ENCODE measurements at places on chromosomes 11 and 22.

DNA sequence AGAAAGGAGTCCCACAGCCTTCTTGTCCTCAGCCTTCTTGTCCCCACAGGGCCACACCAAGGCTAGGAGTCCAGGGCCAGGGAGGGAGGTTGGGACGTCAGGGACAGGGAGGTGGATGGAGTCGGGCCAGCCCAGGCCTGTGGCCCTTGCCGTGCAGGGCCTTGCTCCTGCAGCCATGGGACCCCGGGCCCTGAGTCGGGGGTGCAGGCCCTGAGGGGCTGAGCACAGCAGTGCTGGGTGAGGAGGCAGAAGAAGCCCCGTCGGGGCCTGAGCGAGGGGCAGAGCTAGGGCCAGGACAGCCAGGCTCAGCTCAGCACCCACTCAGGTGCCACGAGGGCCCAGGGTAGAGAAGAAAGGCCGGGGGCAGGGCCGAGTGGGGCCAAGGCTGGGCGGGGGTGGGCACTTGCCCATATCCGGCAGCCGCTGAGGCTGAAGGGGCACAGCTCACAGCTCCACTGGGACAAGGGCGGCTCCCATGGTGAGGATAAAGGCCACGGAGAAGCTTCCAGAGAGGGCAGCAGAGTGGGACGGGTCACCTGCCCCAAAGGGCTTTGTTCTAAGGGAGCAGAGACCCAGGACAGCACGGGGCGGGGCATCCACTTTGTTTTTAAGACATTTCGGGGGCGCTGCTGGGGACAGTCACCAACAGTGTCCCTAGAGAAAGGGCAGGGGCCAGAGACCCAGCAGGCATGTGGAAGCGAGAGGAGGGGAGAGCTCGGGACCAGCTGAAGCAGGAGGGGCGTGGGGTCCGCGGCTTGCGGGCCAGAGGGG is 3.6 kb downstream of the MLC1 start:
- DNase-seq, result no peak

DNA sequence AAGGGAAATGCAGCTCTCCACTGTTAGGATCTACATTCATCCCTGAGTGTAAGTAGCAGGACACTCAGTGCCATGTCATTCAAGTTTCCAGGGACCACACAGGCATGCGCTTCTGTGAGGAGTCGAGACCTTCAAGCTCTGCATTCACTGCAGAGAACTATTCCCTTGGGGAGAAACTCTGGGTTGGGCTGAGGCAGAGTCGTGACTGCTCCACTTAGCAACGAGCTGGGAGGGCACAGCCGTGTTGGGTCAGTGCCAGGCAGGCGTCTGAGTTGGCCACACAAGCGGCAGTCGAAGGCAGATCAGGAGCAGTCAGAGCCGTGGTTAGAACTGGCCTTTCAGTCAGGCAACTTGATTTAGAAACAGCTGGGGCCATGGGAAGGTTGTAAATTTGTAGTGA is 14.7 kb downstream of the MPEG1 start:
- DNase-seq, result peak; percentile 43

DNA sequence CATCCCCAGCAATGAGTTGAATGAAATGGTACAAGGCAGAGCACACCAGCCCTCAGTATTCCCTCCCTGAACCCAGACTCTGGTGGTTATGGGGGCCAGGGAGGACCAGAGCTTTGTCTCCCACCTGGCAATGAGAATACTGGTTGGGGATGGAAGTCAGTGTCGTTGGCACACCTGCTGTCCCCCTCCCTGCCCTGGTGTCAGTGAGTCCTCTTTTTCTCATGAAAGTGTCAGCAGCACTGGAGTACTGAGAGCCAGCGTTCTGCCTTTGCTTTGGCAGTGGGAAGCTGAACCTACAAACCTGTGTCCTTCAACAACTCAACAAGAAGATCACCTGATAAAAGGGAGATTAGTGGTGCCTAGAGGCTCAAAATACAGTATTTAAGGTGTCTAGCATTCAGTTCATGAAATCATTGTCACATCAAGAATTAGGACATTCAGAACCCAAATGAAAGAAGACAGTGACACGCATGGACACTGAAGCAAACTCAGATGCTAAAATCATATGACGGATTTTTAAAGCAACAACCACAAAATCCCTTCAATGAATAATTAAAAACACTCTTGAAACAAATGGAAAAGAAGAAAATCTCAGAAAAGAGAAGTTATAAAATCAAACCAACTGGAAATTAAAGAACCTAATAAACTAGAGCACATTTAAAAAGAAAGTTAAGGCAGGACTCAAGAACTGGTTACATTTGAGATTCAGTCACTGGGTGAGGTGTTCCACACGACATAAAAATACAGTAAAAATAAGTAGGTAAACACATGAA is 77.5 kb upstream of the VPREB1 start:
- no peak for DNase-seq

DNA sequence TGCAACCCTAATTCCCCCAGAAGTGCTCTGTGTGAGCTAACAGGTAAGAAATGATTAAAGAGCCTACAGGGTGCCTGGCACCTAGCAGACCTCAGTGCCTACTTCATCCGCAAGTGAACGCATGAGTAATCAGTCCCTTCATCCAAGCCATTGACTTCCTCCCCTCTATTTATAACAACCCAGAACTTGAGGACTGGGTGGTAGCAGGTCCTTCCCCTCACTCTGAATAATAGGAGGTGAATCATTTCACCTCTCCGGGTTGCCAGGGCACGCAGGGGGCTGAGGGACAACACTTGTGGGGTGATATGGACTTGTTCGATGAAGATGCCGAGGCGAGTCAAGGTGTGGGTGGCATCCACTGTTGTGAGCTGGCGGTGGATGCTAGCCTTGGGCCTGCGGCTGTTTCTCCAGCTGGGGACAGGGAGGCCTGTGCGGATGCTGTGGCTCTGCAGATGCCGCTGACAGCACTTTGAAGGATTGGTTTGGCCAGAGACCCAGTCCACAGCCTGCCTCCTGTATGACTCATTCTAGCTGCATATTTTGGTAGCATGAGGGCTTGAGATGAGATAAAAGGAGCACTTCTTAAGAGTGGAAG is 11.7 kb upstream of the SORL1-AS1 start:
- no peak for DNase-seq

- no peak for DNase-seq
Measured at GRCh38 chr11:18671246-18671645, 27.3 kb upstream of the TMEM86A start.

GRCh38 chr11:24400059-24400665 is 96.7 kb upstream of the LUZP2 start:
- DNase-seq, result no peak

GRCh38 chr11:72584293-72584938 is 89.8 kb downstream of the PDE2A start:
- no peak for DNase-seq

- DNase-seq, result no peak
Measured at GRCh38 chr22:20750461-20751184, 23.3 kb upstream of the SERPIND1 start.

DNA sequence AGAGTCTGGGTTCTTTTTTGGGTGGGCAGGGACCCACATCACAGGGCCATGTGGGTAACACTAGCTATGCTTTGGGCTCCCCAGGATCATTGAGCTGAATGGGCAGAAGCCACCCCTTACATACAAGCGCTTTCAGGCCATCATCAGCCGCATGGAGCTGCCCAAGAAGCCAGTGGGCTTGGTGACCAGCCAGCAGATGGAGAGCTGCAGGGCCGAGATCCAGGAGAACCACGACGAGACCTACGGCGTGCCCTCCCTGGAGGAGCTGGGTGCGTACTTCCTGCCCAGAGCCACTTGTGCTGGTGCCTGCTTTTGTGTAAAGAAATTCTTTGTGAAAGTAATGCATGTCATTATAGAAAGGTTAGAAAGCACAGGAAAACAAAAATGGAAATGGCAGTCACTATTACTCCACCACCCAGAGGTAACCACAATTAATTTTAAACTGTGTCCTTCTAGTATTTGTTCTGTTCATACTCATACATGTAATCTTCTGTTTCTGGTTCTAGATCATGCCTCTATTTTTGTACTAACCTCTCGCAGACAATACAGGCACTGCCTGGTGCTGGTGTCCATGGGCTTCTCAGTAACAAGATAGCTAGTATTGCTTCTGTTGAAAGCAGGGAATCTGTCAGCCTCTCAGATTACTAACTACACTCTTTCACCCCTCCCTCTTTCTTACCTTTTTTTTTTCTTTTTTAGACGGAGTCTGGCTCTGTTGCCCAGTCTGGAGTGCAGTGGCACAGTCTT is 13.7 kb downstream of the CRY2 start:
- DNase-seq, result no peak
